ENCODE measurements at places on chromosomes 5 and 9. TPM values are rescaled to one million over a fixed set of nuclear protein-coding genes. Genes with fewer than 3 reads are reported as not detected.
A peak's percentile ranks its signal among the peaks of the same experiment; 100 is the strongest.

The MSX2 gene
- total RNA-seq: not detected

The KLF9 gene
- total RNA-seq: 9.2 TPM

The CDX1 gene
- not detected for total RNA-seq

The DOCK8 gene
- total RNA-seq: 8.1 TPM

The CARD9 gene
- total RNA-seq: 14.0 TPM

- no peak for DNase-seq
- no peaks in the 10 kb centered on the region for H3K27me3 ChIP-seq
Observed at GRCh38 chr5:157671592-157672330, 428 bp downstream of the C5orf52 start.

- no peak for DNase-seq
- H3K36me3 ChIP-seq: no peaks in the 10 kb centered on the region
- no peak overlapping the region for H3K27ac ChIP-seq
- no peak overlapping the region for H3K4me3 ChIP-seq
Observed at GRCh38 chr5:58281189-58281588, 178.7 kb downstream of the PLK2 start.

DNA sequence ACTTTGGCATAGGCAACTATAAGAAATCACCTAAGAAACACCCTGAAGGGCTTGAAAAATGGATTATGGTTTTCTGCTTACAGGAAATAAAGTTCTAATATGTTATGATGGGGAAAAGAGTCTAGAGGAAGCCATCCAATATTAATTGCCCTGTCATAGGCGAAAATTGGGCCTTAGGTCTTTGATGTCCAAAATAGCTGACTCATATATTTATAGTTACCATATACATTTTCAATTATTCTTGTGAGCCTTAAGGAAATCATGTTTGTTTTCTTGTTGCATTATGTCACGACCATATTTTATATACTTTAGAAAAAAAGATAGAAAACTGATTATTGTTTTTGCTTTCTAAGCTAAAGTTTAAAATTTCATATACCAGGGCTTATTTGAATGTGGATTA is 509.1 kb downstream of the CDH12 start:
- no peak overlapping the region for H3K27ac ChIP-seq
- DNase-seq: no peak

DNA sequence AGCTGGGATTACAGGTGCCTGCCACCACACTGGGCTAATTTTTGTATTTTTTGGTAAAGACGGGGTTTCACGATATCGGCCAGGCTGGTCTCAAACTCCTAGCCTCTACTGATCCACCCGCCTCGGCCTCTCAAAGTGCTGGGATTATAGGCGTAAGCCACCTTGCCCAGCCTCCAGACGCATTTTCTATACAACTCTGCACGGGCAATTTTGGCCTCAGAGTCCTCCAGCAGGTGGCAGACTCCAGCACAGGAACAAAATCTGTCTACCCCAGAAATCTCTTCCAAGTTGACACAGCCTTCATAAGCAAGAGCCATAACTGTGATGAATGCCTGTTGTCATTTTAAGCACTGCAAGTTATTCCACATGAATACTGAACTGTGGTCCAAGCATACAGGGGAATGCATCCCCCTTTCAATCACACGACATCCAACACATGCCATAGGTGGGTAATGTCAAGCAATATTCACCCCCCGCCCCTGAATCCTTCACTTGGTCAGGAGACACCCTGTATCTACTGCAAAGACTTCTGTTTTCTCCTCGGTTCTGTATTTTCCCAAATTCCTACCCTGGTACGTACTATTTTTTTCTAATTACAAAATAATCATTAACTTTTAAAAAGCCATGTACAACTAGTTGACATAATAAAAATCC is 50.8 kb downstream of the ALDH7A1 start:
- no peaks in the 10 kb centered on the region for H3K27me3 ChIP-seq
- DNase-seq: no peak
- 0 out of 2 replicates have a peak, but pooled peaks cover 3% of the 10 kb centered on the region for H3K36me3 ChIP-seq
- no peaks in the 10 kb centered on the region for H3K4me1 ChIP-seq

GRCh38 chr9:74458832-74459231 is 38.3 kb upstream of the RORB start:
- H3K36me3 ChIP-seq: no peaks in the 10 kb centered on the region
- no peak for DNase-seq
- no peak overlapping the region for H3K4me3 ChIP-seq
- H3K27me3 ChIP-seq: no peaks in the 10 kb centered on the region
- no peaks in the 10 kb centered on the region for H3K4me1 ChIP-seq
- H3K27ac ChIP-seq: no peak overlapping the region

DNA sequence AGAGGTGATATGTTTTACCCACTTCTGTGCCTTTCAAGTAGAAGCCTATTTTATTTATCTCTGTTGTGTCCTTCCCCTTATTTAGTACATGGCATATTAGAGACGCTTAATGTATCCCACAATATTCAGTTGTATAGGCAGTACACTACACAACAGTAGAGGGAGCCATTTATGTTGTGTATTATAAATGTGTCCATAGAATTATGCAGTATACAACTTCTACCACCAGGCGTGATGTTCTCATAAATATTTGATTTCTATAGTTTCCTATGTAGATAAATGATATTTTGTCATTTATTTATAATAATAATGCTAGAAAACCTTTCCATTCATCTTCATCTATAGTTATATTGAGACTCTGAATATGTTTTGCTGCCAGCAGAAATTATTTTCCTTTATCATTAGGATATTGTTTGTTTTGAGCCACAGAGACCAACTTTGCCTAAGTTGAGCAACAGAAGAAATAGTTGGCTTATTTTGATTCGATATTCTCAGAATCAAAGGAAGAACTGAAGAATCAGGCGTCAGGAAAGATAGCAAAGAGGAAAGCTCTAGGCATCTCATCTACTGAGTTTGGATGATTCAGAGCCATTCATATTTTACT is 81.7 kb downstream of the ADAMTS19 start:
- no peak overlapping the region for H3K27ac ChIP-seq
- DNase-seq: no peak
- H3K27me3 ChIP-seq: no peaks in the 10 kb centered on the region
- no peak overlapping the region for H3K4me3 ChIP-seq

DNA sequence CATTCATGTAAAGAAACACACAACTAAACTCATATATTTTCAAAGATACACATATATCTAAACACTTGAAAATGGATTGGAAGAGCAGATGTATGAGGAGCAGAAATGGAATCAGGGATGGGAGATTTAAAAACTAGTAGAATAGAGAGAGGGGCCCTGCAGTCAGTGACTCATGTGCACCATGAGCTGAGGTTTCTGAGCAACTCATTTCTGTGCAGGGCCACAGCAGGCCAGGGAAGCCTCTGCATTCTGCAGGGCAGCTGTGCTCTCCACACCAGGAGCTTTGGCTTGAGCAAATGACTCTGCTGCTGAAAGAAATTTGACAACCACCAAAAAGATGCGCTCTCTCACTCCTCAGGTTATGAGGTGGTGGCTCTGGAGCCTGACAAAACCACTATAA is 27.1 kb downstream of the LHX6 start:
- no peak overlapping the region for H3K4me3 ChIP-seq
- peaks cover 30% of the 10 kb centered on the region for H3K27me3 ChIP-seq
- no peaks in the 10 kb centered on the region for H3K4me1 ChIP-seq
- H3K36me3 ChIP-seq: no peaks in the 10 kb centered on the region
- H3K27ac ChIP-seq: no peak overlapping the region

DNA sequence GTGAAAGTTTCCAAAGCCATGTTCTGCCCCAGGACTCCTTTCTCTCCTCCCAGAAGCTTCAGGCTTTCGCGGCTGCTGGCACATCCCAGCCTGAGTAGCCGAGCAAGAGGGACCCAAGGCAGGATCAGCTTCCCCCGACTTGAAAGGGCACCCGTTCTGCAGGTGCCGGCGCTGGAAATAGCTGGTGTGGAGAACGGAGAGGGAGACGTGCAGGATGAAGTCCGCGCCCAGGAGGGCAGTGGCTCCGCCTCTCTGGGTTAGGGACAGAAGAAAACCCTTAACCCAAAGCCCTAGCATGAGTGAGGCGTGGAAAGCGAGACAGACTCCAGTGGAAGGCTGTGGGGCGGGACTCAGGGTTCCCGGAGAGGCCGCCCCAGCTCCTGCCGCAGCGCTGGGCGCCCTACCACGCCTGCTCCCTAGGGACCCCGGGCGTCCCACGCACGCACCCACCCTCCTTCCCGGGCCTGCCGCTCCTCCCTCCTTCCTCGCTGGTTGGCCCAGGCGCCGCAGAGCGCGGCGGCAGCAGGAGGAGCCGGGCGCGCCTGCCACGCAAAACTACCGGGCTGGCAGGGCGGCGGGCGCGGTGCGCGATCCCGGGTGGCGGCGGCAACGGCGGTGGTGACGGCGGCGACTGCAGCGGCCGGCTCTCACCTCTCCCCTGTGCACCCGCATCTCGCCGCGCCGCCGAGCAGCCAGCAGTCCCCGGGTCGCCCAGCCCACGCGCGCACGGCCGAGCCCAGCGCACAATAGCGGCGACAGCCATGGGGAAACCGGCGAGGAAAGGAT is at the start of gene SLC1A1:
Gene SLC1A1, plus strand, starts transcription at position 550 of the 786 bp plus-strand sequence. Its CDS starts 212 bp downstream, at position 762.
- no peaks in the 10 kb centered on the region for H3K36me3 ChIP-seq
- H3K27ac ChIP-seq: 0 out of 2 replicates have a peak within 1 kb of the TSS, but pooled peaks have one; percentile 12

DNA sequence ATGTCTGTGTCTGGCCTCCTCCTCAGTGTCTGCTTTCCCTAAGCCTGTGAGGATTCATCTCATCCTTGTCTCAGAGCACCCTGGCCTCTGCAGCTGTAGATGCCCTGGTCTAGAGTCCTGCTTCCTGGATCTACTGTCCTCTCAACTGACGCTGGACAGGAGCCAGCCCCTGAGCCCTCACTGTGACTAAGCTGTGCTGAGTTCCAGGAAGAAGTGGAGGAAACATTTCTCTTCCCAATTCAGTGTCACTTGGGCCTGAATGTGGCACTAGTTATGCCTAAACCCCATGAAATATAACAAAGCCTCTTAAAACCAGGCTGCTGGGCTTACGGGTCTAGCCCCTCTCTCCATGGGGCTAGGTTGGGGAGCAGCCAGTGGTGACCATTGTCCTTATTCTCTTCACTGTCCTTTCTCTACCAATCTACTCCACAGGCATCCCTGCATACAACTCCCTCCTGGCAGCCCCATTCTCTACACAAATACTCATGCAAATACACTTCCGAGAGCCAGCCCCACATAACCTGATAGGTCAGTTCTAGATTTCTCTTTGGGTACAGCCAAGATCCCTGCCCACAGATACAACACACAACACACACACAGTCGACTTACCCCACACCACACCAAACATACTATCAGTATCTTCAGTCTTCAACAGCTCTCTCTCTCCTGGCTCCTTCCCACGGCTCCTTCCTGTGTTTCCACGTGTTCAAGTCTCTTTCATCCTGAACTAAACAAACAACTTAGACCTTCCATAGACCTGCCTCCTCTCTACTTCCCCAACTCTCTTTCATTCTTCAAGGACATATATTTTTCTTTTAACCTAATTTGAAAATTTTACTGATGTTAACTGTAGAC is 220.8 kb downstream of the SNX18 start:
- H3K27me3 ChIP-seq: no peaks in the 10 kb centered on the region
- no peak overlapping the region for H3K4me3 ChIP-seq
- no peaks in the 10 kb centered on the region for H3K36me3 ChIP-seq
- peak; percentile 25 for DNase-seq
- H3K27ac ChIP-seq: no peak overlapping the region

DNA sequence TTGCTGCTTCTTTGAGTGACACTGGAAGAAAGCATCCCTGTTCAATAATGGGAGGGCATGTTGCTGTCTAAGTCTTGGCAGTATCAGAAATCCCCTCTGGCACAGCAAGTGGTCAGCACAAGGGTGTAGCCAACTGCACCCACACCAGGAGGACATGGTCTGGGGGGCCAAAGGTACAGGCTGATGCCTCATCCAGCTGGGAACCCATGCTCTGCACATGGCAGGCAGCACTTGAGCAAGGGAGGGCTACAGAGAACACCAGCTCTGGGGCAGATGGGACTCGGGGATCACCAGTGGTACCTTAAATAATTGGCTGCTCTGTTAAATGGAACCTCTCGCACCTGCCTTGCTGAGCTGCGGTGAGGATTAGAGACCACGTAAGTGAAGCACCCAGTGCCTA is 265.2 kb downstream of the SYK start:
- H3K27me3 ChIP-seq: no peaks in the 10 kb centered on the region
- no peak for DNase-seq
- no peak overlapping the region for H3K4me3 ChIP-seq

DNA sequence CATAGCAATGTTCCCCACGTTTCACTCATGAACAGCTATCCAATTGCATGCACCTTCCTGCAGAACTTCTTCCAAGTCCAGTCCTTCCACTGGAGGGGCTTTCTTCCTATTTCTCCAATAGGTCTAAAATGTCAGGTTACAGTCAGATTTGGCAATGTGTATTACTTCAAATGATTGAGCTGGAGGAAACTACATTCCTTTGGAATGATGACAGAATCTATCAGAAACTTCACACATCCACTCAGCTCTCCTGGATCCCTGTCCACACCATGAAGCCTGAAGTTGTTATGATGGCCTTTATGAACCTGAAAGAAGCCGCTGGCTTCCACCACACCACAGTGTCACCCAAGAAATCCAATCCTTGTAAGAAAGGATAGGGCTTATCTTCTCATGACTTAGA is 32.2 kb downstream of the FBXW2 start:
- H3K27ac ChIP-seq: no peak overlapping the region
- DNase-seq: no peak
- no peaks in the 10 kb centered on the region for H3K4me1 ChIP-seq
- 0 out of 2 replicates have a peak, but pooled peaks cover 18% of the 10 kb centered on the region for H3K36me3 ChIP-seq
- no peak overlapping the region for H3K4me3 ChIP-seq

- no peaks in the 10 kb centered on the region for H3K4me1 ChIP-seq
- DNase-seq: no peak
- peaks cover 1% of the 10 kb centered on the region for H3K36me3 ChIP-seq
Observed at GRCh38 chr5:1473746-1474145, 28.5 kb upstream of the SLC6A3 start.

- no peaks in the 10 kb centered on the region for H3K36me3 ChIP-seq
- H3K4me1 ChIP-seq: no peaks in the 10 kb centered on the region
- no peak overlapping the region for H3K27ac ChIP-seq
- no peak overlapping the region for H3K4me3 ChIP-seq
Observed at GRCh38 chr5:109177227-109177626, 232.5 kb downstream of the PJA2 start.
